ENCODE measurements at places on chromosomes 12 and 14. TPM values are rescaled to one million over a fixed set of nuclear protein-coding genes. Genes with fewer than 3 reads are reported as not detected.

PRH1 gene
- polyA plus RNA-seq: 18.7 TPM

GPR132 gene
- polyA plus RNA-seq: not detected

KRT79 gene
- polyA plus RNA-seq: not detected

RFLNA gene
- 5.6 TPM for polyA plus RNA-seq

Data from neural cell (in vitro differentiated cells).